NCI-H1105 (cell line): ENCODE measurements at places on chromosomes 6 and 20.

GRCh38 chr6:156807028-156807427 is 29.9 kb downstream of the ARID1B start:
- DNase-seq, result no peak

DNA sequence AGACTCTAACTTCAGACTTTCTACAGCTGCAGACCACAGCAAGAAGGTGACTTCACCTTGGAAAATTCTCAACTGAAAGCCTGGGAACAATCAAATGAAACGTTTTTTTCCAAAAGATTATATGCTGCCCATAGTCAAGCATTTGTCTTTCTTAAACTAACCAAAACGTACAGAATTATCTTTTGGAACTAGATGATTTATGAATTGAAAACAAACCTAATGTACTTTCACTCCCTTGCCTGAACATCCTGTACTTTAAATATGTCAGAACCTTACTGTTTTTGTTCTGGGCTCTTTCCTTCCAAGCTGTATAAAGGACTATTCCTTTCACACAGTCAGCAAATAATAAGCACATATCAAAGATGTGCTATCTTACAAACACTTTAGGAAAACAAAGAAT is 62.4 kb upstream of the TNFAIP3 start:
- no peak for DNase-seq

DNA sequence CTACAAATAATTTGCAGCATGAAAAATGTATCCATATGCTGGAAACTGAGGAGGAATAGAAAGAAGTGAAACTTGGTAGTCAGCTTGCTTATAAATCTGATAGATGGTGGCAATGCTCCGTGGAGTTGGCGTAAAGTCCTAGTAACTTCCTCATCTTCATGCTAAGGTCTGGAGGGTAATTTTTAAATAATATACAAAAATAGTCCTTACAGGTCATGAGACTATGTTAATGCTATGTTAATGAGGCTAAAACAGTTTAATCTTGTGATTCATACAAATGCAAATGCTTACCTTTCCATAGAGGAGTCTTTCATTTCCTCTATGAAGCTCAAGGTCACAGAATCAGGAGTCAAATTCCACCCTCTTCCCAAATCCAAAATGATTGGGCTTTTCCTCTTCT is 9.4 kb upstream of the CRIP3 start:
- DNase-seq, result no peak

DNA sequence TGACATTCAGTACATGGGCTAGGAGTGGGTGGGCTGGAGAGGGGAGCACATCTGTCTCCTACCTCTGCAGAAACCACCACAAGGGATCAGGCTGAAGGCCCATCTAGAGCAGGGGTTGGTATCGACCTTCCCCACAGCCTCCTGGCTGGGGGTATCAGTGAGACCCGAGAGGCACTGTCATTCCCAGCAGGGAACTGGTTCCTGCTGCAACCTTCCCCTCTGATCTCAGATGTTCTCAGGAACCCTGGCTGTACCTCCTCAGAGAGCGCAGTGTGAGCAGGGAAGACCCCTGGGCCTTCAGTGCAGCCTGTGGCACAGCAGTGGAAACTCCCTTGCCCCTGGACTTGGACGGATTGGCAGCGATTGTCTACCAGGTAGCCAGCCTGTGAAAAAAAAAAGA is 7.8 kb downstream of the IP6K3 start:
- no peak for DNase-seq

- DNase-seq, result no peak
Observed at GRCh38 chr6:66553441-66553840, 846.4 kb upstream of the EYS start.

DNA sequence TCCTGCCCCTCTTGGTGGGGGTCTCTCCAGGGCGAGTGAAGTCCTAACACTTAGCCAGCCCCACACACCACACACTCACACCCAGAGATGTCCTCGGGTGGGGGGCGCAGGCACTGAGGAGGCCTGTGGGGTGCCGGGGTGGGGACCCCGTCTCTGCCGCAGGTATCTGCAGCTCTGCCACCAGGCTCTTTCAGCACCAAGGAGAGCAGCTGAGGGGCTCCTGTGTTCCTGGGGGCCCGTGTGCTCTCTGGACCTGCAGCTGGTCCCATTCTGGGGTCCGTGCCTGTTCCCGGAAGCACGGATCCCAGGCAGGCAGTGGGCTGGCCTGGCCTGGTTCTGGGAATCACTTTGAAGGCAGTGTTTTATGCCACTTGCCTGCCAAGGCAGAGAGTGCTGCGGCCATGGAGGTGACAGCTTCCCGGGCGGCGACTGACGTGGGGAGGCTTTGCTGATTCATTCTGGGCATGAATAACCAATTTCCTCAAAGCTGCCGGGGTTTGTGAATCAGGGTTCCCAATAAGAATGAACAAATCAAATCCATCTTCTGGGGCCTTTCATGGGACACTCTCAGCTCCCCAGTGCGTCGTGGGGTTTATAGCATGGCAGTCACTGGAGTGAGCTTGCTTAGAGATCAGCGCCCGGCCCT is 54.4 kb upstream of the SLCO4A1 start:
- no peak for DNase-seq

DNA sequence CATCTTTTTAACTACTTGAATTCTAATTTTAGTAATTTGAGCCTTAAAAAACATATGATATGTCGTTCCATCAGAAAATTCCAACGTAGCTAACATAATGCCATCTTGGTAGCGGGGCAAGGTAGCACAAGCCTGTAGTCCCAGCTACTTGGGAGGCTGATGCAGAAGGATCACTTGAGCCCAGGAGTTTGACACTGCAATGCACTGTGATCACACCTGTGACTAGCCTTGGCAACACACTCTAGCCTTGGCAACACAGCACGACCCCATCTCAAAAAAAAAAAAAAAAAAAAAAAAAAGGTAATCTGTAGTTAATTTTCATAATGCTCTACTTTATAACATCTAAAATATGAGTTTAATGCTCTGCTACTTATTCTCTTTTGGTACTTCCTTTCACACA is 6.7 kb downstream of the BCLAF1 start:
- no peak for DNase-seq

GRCh38 chr6:68704485-68704884 is 69.4 kb downstream of the ADGRB3 start:
- DNase-seq, result no peak

GRCh38 chr20:24530131-24530680 is 60.8 kb downstream of the SYNDIG1 start:
- no peak for DNase-seq

DNA sequence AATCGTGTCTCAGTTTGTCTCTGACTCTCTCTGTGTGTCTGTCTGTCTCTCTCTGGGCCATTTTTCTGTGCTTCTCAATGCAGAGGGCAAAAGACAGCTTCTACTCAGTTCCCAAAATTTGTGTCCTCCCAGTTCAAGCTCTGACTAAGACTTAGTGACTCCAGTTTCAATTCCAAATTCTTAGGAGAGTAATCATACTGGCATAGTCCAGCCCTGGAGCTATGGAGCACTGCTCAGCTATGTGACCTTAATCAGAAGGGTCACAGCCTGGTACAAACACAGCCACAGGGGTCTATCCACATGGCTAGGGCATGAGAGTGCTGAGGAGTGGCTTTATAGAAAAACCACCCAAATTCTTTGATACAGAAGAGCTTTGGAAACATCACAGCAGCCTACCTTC is 91.9 kb downstream of the FOXF2 start:
- no peak for DNase-seq

DNA sequence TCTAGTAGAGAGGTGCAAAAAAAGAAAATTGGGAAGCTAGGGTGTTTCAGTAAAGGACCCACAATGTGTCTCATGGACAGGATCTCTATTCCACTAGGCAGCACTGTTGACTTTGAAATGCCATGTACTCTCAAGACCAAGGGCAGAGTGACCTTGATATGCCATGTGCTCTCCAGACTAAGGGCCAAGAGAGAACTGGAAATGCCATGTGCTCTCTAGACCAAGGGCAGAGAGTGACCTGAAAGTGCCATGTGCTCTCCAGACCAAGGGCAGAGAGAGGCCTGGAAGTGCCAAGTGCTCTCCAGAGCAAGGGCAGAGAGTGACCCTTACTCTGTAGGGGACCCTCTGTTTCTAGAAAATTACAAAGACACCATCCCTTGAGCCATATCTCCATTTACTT is 49.3 kb upstream of the HTR1B start:
- no peak for DNase-seq

DNA sequence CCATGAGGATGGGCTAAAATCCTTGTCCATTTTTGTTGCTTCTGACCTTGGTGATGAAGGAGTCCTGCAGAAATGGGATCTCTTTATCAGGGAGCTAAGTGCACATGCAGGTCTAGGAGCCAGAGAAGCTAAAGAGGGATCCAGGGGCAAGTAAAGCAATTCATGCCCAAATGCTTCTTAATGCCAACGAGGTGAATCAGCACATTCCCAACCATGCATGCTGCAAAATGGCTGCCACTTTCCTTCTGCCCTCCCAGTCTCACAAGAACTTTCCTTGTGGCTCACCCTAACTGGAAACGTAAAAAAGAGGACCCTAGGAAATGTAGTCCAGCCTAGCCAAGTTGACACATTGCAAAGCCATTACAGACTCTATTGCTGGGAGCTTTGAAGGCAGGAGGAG is 298.4 kb downstream of the MAFB start:
- no peak for DNase-seq

GRCh38 chr6:37549558-37549957 is 49.9 kb upstream of the CCDC167 start:
- DNase-seq, result no peak

DNA sequence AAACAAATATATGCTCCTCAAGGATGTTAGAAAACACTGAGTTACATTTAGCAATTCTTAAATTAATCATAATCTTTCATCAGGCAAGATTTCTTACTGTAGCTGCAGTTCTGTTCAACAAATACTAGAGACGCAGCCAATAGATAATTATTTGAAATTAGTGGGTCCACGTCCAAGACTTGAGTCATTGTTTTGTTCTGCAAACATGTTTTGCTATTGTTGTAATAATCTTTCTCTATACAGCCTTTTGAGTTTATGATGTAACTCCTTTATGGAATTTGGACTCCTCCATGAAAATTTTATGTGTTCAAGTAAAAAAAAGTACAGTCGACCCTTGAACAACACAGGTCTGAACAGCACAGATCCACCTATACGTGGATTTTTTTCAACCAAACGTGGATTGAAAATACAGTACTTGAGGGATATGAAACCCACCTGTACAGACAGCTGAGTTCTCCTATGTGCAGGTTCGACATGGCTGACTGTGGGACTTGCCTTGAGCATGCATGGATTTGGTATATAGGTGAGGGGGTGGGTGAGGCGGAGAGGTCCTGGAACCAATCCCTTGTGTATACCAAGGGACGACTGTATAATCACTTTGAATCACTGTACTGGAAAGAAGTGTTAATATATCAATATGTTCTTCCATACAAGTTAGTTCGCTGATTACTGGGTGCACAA is 41.3 kb upstream of the SLC22A16 start:
- peak; percentile 18 for DNase-seq

- no peak for DNase-seq
Observed at GRCh38 chr6:10999994-11000393, 44.1 kb downstream of the ELOVL2 start.

DNA sequence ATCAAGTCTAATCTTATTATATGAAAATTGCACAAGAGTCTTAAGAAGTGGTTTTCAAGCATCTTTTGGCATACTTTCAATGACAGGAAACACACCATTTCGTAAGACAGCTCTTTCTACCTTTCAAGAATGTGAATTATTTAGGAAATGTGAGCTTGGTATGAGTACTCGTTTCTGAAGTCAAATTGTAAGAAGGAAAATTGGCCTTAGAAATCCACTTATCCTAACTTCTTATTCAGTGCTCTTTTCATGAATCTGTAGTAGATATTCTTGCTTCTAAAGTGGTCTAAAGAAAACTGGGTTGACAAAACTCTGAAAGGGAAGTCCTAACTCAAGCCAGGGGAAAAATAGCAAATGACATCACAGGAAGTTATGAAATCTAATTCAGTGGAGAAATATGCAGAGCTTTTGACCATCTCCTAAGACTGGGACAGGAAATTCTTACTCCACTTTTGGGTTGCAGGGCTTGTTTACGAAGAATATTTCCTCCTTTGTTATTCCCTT is 38.5 kb upstream of the OGFRL1 start:
- no peak for DNase-seq

GRCh38 chr6:30219244-30219643 is 6.0 kb upstream of the TRIM26 start:
- peak; percentile 73 for DNase-seq

GRCh38 chr20:64244281-64244805 is 11.2 kb upstream of the PCMTD2 start:
- DNase-seq, result no peak

DNA sequence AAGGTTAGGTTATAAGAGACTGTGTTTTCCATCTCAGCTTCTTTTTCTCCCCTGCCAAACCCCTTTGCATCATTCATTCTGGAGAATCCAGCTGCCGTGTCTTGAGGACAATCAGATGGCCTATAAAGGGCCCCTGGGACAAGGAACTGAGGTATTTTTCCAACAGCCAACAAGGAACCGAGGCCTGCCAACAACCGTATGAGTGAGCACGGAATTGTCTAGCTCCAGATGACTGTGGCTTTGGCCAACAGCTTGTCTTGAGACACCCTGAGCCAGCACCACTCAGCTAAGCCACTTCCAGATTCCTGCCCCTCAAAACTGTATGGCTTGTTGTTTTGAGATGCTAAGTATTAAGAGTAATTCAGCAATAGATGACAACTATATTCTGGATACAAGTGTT is 433.7 kb upstream of the HSF2 start:
- DNase-seq, result no peak

- DNase-seq, result no peak
Observed at GRCh38 chr6:35935469-35935868, 14.6 kb upstream of the SRPK1 start.
